Osteoblast (primary cell): ENCODE measurements at places on chromosomes 4 and X. TPM values are rescaled to one million over a fixed set of nuclear protein-coding genes. Genes with fewer than 3 reads are reported as not detected.

DNA sequence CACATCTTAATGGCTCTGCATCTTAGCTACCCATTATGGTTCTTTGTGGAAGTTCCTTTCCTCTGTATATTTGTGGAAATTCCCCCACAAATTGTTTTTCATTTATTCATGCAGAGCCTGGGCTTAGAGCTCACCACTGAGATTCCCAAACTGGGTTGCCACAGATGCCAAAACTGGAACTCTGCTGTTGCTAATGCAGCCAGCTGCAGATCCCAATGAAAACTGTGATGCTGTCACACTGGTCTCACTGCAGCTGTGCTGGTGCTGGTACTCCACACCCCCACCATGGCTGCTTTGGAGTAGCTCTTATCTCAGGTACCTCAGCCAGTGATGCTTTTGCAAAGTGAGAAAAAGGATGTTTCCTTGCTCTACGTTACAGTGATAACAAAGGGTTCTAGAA, 87.7 kb downstream of the DCK start:
- H3K27me3 ChIP-seq = peaks cover 6% of the 10 kb centered on the region
- H3K4me3 ChIP-seq = no peak overlapping the region
- no peaks in the 10 kb centered on the region for H3K36me3 ChIP-seq
- H3K4me1 ChIP-seq = no peaks in the 10 kb centered on the region
- H3K27ac ChIP-seq = no peak overlapping the region

Gene CWH43
- total RNA-seq = not detected in 2 replicates

DNA sequence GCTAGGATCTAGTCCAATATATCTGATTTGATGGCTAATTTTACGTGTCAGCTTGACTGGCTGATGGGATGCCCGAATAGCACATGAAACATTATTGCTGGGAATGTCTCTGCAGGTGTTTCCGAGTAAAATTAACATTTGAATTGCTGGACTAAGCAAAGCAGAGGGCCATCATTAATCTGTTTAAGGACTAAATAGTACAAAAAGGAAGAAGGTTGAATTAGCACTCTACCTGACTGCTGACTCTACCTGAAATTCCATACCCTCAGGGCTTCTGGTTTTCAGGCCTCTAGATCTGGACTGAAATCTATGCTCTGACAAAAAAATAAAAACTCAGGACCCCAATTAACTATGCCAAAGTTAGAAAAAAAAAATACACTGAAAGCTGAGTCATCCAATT, 1021.9 kb downstream of the FAM133A start:
- H3K27ac ChIP-seq = no peak overlapping the region
- no peak overlapping the region for H3K4me3 ChIP-seq
- DNase-seq = no peak

- peaks cover 31% of the 10 kb centered on the region for H3K27me3 ChIP-seq
- no peak for DNase-seq
- H3K4me3 ChIP-seq = no peak overlapping the region
These were observed 102.8 kb downstream of the PJA1 start for GRCh38 chrX:69062493-69062892.

Gene TIGD2
- total RNA-seq = 18.1 and 18.6 TPM in 2 replicates

Gene SPATA18
- total RNA-seq = 30.8 and 41.3 TPM in 2 replicates

- no peaks in the 10 kb centered on the region for H3K4me1 ChIP-seq
- H3K4me3 ChIP-seq = no peak overlapping the region
- no peak for DNase-seq
- H3K27me3 ChIP-seq = no peaks in the 10 kb centered on the region
- H3K27ac ChIP-seq = no peak overlapping the region
These were observed 18.4 kb downstream of the NMU start for GRCh38 chr4:55617587-55618197.

- DNase-seq = no peak
- no peaks in the 10 kb centered on the region for H3K36me3 ChIP-seq
- H3K27ac ChIP-seq = no peak overlapping the region
- H3K27me3 ChIP-seq = no peaks in the 10 kb centered on the region
- H3K4me3 ChIP-seq = no peak overlapping the region
- no peaks in the 10 kb centered on the region for H3K4me1 ChIP-seq
These were observed 366.3 kb upstream of the CXorf51A start for GRCh38 chrX:147180886-147181285.

Gene SPACA5
- total RNA-seq = not detected in 2 replicates

Gene SGCB
- total RNA-seq = 27.9 and 31.2 TPM in 2 replicates

DNA sequence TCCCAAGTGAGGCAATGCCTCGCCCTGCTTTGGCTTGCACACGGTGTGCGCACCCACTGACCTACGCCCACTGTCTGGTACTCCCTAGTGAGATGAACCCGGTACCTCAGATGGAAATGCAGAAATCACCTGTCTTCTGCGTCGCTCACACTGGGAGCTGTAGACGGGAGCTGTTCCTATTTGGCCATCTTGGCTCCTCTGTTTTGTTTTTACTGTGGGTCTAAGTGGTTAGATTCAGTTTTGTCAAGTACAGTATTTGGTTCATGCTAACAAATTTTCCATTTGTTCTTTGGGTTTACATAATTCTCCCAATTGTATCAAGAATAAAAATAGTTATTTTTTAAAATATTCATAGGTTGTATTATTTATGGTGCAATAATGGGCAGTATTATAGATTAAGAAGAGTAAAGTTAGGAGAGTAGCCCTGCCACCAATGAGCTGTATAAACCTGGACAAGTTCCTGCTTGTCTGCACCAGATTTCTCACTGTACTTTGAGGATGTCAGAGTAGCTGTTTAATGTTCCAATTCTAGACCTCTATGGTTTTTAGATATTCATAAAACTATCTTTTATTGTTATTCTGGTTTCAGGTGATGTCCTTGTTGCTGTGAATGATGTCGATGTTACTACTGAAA, 23.4 kb downstream of the INTU start:
- no peaks in the 10 kb centered on the region for H3K4me1 ChIP-seq
- H3K27ac ChIP-seq = no peak overlapping the region
- H3K36me3 ChIP-seq = no peaks in the 10 kb centered on the region

- DNase-seq = no peak
- no peak overlapping the region for H3K4me3 ChIP-seq
- no peaks in the 10 kb centered on the region for H3K36me3 ChIP-seq
- H3K27ac ChIP-seq = no peak overlapping the region
- H3K4me1 ChIP-seq = no peaks in the 10 kb centered on the region
- H3K27me3 ChIP-seq = no peaks in the 10 kb centered on the region
These were observed 1653.5 kb upstream of the AGA start for GRCh38 chr4:179095585-179096221.
